NCI-H2081 treated with DMSO at 0.1 percent for 48 hours (cell line): ENCODE measurements at places on chromosomes 16 and 17.

- no peak for DNase-seq
Observed at GRCh38 chr17:31856750-31857149, 2.3 kb downstream of the COPRS start.

- no peak for DNase-seq
Observed at GRCh38 chr17:48429156-48429555, 858 bp downstream of the SKAP1 start.

DNA sequence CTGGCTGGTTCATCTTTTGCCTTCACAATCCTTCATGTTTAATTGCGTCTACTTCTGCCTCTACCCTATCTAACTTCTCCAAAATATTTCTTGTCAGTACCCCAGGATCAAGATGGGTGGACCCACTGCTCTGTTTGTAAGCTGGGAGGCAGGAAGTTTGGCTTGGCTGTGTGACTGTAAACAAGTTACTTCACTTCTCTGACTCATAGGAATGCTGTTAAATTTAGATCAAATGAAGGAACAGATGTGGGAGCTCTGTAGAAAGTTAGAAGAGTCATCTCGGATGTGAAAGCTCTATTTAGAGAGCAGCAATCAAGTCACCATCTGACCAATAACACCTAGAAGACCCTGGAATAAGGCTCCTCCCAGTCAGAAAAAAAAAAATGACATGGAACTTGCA is 55.2 kb upstream of the MRTFB start:
- DNase-seq = no peak

GRCh38 chr17:21358682-21359482 is 17.3 kb upstream of the KCNJ12 start:
- no peak for DNase-seq

DNA sequence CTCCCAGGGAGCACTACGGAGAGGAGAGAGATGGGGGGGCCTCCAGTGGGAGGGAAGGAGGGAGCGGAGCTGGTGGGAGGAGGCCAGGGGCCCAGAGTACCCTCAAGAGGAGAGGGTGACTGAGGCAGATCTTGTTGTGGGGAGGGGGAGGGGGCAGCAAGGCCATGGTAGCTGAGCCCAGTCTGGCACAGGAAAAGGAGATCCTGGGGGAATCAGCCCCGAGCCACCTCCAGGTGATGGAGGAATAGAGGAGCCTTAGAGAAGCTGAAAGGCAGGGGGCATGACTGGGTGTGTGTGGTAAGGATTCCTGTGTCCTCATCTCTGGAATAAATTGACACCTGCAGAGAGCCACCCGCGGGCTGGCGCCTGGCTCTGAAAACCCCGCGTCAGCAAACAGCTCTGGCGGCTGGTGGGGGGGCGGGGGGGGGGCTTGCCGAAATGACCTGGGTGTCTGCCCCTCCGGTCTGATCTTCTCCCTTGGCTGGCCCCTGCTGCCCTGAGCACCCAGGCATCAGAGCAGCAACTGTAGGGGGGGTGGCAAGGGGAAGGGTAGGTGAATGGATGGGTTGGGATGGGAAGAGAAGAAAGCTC is 1.3 kb upstream of the NLGN2 start:
- no peak for DNase-seq

- no peak for DNase-seq
Observed at GRCh38 chr16:56547949-56548567, 16.8 kb upstream of the MT4 start.

- no peak for DNase-seq
Observed at GRCh38 chr16:20859699-20860098, 40.5 kb downstream of the DCUN1D3 start.

DNA sequence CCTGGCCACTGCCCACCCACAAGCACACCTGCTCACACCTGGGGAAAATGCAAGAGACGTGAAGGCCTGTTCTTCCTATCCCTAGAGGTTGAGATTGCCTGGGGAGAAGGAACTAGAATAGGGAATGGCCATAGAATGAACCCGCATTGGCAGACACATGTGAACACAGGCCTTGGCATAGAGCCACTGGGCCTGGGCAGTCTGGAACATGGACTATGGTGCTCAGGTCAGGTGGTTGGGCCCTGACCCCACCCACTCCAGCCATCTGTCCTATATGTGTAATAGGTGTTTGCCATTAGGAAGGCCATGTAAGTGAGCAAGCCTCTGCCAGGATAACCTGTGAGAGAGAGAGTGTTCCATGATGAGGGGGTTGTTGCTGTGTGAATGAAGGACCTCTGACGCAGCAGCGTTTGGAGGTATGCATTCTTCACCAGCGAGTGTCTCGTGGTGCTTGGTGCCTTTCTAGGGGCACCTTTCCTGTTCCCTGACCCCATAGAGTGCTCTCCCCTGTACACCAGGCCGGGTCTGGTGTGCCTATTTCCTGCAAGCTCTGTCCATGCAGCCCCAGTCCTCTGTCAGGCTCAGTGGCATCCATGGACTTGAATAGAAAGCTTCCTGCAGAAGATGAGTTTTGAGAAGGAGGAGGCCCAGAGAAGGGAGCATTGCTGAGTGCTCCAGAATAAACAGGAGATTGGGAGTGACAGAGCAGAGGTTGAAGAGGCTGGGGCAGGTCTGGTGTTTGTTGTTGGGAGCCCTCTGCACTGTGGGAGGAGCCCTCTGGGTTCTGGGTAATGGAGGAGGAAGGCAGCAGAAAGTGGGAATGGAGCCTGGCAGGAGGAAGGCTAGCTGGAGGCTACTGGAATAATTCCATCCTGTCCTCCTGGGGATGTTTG is 15.6 kb downstream of the CTRL start:
- no peak for DNase-seq

GRCh38 chr17:78707016-78707415 is 75.1 kb downstream of the CYTH1 start:
- DNase-seq = no peak

DNA sequence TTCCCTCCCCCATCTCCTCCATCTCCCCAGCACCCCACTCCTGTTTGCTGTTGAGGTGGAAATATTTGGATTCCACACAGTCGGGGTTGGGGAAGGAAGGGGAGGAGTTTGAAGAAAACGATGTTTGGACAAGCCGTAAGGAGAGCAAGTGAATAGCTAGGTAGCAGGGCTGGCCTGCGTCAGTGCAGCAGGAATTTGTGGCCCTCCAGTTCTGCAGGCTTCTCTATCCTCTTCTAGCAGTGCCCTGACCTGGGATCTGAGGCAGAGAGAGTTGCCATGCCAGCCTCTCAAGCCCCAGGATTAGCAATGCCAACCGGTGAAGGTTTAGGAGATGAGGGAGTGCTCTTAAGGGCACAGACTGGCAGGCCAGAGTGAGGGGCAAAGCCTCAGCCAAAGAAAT is 12.5 kb downstream of the TLCD2 start:
- no peak for DNase-seq

- no peak for DNase-seq
Observed at GRCh38 chr17:38534498-38534885, 71.3 kb downstream of the SRCIN1 start.

DNA sequence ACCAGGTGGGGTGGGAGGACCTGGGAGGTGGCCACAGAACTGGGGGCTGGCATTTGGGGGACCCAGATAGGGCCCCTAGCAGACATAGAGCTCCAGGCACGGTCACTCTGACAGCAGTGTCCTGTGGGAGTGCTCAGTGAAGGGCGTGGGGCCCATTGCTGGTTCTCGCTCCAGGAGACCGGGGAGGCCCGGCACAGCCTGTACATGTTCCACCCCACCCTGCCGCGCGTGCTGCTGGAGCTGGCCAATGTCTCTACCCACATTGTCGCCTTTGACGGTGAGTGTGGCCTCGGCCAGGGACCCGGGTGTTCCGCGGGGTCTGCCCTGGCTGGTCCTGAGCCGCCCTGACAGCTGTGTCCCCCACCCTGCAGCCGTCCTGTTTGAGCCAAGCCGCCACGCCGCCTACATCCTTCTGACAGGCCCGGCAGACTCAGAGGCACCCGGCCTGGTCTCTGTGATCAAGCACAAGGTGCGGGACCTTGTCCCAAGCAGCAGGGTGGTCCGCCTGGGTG is 11.2 kb downstream of the RGS11 start:
- DNase-seq = no peak

GRCh38 chr17:44722254-44722653 is 13.8 kb downstream of the DBF4B start:
- DNase-seq = no peak

DNA sequence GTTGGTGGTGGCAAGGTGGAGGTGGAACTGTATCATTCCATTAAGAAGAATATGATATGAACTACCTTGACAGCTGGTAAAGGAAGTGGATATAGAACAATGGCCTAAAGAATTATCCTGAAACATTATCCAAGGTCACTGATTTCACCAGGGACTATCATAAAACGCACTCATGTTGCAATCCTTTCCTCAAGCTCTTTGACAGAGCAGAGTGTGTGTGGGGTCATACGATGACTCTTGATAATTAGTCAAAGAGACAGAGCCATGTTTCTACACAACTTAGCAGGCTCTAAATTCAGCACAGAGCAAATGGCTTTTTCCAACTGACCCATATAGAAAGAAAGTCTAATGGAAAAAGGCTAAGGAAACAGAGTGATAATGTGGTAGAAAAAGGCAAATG is 126.4 kb upstream of the ANKFN1 start:
- no peak for DNase-seq

- DNase-seq = no peak
Observed at GRCh38 chr17:63988741-63989621, 9.2 kb upstream of the PRR29 start.

GRCh38 chr16:1900452-1900774 is 17.8 kb downstream of the HS3ST6 start:
- DNase-seq = no peak

DNA sequence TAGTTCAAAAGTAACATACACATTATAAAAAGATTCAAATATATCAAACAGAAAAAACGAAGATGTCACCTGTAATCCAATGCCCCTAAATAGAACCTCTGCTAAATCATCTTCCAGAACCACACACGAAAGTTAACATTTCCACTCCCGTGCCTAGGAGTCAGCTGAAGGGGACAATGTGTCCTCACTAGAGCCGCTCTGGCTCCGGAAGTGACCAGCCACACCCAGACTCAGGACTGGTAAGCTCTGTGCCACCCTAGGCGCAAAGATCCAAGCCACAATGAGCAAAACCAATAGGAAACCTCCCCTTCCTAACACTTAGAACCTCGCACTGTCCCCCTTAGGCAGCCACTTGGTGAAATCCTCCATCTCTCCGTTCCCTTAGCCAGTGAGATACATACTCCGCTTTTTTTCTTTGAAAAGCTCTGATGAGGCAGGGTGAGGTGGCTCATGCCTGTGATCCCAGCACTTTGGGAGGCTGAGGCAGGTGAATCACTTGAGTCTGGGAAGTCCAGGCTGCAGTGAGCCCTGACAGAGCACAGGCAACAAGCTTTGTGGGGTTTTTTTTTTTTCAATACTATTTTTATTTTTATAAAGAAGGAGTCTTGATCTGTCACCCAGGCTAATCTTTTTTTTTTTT is 11.8 kb downstream of the CTRB1 start:
- DNase-seq = no peak
